ENCODE measurements at places on chromosomes 5 and 9.

DNA sequence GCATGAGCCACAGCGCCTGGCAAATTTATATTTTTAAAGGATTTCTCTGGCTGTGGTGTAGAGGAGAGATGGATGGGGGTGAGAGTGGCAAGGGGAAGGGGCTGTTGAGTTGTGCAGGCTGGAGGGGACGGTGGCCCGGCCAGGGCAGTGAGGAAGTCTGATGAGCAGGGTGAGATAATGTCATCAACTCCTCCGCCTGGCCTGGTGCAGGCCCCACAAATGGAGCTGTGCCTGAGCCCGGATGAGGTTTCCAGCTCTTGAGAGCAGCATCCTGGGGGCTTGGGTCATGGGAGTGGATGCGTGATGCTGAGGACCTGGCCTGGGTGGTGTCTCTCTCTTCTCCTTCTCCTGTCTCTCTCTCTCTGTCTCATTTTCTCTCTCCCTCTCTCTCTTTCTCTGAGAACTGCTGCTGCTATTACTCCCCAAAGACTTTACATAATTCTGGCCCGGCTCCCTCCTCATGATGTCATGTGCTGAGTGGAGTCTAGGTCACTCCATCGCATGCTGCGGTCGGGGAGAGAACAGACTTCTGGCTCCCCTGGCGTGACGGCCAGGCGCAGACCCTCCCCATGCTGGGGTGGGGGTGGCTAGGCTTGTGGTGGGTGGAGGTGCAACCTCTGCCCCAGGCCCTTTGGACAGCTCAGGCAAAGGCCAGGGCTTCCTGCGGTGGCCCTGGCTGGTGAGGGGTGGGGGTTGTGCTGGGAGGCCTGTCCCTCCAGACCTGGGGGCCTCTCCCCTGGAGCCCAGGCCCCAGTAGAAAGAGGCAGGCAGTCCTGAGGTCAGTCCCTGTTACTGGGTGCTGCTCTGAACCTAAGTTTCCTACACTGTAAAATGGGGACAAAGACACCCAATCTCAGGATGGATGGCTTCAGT lies 26.4 kb downstream of the FGF18 start:
- no peak for DNase-seq

DNA sequence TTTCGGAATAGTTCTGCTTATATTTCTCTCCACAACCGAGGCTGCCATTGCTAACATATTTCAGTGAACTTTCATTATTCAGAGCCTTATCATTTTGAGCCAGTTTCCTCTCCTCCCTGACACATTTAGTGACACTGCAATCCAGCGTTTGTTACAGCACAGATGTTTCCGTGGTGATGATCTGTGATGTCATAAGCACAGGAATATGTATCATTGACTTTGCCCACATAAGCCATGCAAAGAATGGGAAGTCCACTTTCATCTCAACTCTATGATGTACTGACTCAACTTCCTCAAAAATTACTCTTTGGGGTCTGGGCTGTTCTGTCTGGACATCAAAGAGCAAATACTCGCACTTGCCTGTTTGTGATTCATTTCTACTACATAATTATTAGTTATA lies 291.8 kb downstream of the EBF1 start:
- no peak for DNase-seq

DNA sequence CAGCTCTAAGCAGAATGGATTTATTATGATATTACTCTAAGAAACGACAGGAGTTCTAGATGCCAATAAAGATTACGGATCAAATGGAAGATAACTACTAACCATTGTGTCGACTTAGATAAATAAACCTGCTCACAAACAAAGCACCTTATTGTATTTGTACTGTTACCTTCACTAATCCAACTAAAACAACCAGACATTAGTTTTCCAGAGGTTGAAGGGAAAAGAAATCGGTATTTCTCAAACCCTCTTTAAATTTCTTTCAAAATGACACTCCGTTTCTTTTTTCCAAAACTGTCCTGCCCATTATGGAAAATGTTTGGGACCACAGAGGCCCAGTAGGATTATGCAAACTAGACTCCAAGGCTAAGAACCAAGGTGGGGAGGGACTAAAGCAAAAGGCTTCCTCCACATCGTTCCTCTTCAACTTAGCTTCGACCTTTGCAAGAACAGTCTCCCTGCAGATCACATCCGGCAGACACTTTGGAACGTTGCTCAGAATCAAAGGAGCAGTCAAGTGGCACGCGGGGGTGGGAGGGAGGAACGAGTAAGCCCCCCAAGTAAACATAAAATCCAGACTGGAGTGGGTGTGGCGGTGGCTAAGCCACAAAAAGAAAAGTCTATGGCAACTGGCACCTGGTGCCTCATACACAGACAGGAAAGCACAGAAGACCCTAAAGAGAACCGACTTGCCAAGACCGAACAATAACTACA lies 2.7 kb downstream of the MLLT3 start:
- DNase-seq: peak; percentile 12

DNA sequence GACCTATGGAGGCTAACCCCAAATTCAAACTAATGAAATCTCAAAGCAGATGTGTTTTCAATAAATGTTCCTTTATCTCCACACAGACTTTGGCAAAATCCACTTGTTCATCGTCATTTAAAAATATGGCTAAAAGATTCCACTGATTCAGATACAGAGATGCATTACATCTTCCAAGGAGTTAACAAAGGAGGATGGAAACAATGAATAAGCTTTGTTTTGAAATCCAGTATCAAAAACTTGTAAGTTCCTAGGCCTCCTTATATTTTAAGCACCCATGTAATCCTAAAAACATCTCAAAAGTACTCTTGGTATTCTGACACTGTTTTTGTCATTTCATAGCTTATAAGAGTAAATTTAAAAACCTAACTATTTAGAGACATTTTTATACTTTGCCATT lies 345.6 kb upstream of the ACTBL2 start:
- DNase-seq: no peak

- no peak for DNase-seq
Measured at GRCh38 chr5:73928476-73929070, 302.6 kb downstream of the ARHGEF28 start.

GRCh38 chr5:124859027-124859426 lies 112.6 kb upstream of the ZNF608 start:
- no peak for DNase-seq

- no peak for DNase-seq
Measured at GRCh38 chr9:108703429-108703828, 152.4 kb downstream of the ACTL7B start.

DNA sequence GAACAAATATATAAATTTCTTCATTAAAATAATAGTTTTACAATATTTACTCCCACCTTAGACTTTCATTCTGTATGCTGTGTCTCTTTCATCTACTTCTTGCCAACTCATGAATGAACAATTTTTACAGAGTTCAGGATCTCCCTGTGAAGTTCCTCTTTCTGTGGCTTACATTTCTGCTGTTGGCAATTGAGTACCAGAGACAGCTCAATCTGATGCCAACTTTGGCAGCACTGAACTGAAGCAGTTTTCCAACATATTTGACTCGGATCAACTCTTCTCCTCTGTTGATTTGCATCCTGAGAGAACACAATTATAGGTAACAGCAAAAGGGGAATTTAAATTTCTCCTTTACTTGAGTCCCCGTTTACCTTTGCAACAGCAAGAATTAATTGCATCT lies 1262.2 kb downstream of the EFNA5 start:
- no peak for DNase-seq

GRCh38 chr5:161847447-161847846 lies 473 bp upstream of the GABRA1 start:
- DNase-seq: no peak

DNA sequence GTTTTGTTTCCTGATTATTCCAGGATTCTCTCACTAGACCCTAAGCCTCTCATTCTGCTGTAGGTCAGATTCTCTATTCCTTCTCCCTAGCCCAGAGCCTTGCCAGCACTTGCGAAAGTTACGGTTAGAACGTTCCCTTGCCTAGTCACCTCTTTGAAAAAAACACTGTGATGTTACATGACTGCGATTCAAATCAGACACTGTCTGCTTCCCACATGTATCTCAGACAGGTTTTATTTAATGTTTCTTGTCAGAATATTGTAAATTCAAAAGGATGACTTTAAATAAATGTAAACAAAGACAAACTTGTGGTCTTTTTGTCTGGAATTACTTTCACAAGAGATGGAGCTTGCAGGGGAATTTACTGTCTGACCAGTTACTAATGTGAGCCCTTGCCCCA lies 116.5 kb upstream of the OTULINL start:
- no peak for DNase-seq

GRCh38 chr9:121194730-121195129 lies 6.9 kb downstream of the RAB14 start:
- no peak for DNase-seq

DNA sequence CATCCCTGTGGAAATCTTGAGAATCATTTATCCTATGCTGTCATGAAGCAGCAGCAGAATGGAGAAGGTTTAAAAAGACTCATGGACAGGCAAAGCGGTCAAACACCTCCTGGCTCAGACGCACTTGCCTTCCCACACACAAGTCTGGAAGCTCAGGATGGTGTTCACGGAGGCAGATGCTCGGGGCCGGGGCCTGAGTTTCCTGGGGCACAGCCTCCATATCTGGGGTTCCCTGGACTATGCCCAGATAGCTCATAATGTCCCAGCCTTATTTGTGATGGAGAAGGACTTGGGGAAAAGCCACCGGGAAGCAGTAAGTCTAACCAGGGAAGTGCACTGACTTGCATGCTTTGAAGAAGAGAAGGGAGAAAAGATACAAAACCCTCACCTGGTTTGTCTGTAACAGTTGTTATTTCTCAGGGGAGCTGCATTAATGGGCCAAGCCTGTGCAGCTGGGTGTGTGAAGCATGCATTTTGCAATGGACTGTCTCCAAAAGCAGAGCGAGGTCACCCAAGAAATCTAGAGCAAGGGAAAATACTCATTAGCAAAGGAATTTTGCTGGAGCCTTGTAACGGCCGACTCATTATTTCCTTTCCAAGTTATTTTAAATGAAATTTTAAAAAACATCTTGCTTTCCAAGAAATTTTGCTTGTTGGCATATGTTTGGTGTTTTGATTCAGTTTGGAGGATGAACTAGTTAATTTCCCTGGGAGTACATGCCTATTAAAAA lies 3.4 kb downstream of the S1PR3 start:
- DNase-seq: no peak

DNA sequence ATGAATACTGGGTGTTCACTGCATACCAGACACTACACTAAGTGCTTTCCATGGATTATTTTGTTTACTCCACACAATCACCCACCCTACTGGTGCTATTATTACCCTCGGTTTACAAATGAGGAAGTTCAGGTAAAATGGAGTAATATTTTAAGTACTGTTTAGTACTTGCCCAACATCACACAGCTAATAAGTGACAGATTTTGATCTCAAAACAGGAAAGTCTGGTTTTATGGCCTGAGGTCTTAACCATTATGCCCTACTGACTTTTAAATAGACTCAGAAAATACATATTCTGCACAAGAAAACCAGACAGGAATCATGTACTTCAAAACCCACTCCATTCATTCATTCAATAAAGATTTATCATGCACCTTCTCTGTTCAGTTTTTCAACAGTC lies 431.0 kb upstream of the TLE4 start:
- no peak for DNase-seq

DNA sequence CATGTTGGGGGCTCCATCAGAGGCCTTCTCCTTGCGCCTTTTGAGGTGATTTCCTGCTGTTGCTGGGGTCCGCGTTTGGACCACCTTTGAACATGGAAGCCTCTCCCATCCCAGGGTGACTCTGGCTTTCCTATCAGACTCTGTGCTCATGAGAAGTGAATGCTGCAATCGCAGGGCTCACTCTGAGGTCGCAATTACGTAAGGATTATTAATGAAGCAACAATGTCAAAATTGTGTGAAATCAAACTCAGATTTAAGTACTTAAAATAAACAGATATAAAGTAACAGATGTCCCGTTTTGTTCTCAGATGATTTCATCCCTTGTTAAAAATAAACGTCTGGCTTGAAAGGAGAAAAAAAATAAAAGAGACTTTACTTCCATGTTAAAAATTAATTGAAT lies 634.2 kb downstream of the BNC2 start:
- DNase-seq: no peak

GRCh38 chr5:50704730-50705129 lies 38.3 kb downstream of the PARP8 start:
- no peak for DNase-seq

DNA sequence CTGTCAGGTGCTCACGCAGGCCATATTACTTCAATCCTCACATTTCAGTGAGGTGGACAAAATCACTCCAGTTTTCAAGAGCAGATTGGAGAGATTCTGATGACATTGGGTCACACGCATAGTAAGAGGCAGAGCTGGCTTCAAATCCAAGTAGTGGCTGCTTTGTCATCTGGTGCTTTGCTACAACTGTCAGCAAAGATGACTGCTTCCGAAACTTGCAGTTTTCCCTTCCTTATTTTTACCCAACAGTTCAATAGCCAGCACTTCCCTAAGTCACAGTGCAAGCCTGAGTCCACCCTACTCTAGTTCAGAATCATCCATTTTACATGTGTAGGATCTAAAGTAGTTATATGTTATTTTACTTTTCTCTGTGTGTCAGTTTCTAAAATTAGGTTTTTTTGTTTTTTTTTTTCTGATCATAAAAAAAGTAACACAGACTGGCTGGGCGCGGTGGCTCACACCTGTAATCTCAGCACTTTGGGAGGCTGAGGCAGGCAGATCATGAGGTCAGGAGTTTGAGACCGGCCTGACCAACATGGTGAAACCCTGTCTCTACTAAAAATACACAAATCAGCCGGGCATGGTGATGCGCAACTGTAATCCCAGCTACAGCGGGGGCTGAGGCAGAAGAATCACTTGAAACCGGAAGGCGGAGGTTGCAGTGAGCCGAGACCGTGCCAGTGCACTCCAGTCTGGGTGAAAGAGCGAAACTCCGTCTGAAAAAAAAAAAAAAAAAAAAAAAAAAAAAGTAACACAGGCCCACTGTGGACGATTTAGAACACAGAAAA lies 49.6 kb downstream of the ANKDD1B start:
- DNase-seq: no peak

DNA sequence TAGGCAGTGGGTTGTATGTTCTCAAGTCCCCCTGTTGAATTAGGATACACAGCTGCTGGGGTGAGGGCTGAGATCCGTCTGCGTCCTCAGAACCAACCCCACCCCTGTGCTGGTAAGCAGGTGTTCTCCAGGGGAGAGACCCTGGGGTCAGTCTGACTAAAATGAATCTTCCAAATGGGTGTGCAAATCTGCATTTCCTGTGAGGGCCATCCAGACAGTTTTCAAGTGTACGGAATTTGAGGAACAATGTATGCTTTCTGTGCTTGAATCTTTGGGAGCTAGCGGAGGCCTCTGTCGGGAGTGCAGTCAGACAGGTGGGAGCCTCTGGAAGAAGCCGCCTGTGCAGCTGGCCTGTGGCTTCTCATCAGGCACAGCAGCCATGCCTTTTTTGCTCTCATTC lies 122.9 kb downstream of the MACROH2A1 start:
- no peak for DNase-seq

- no peak for DNase-seq
Measured at GRCh38 chr9:99931155-99931840, 24.8 kb downstream of the STX17 start.
